HFFc6 (cell line): ENCODE measurements at places on chromosomes 12 and 14. TPM values are rescaled to one million over a fixed set of nuclear protein-coding genes. Genes with fewer than 3 reads are reported as not detected.

NEMP1 gene
- 12.3 to 21.8 TPM (median 21.3 TPM) in 3 replicates for total RNA-seq

TAS2R8 gene
- total RNA-seq: not detected in 2 replicates

KERA gene
- not detected in 3 replicates for total RNA-seq

RAB15 gene
- total RNA-seq: 2.2 and 4.7 TPM in 2 replicates

KRT74 gene
- total RNA-seq: not detected in 3 replicates

ENDOU gene
- total RNA-seq: 0.11 to 0.22 TPM (median 0.11 TPM) in 3 replicates

LRTM2 gene
- not detected in 2 replicates for total RNA-seq

VRTN gene
- not detected in 3 replicates for total RNA-seq

PROX2 gene
- not detected in 3 replicates for total RNA-seq

EXOC3L4 gene
- not detected in 2 replicates for total RNA-seq

SPIC gene
- total RNA-seq: not detected in 3 replicates

RDH5 gene
- 7.2 to 15.7 TPM (median 11.1 TPM) in 3 replicates for total RNA-seq

SERPINA12 gene
- not detected in 3 replicates for total RNA-seq

MARCHF9 gene
- 1.2 to 3.3 TPM (median 2.9 TPM) in 3 replicates for total RNA-seq

FGF6 gene
- total RNA-seq: not detected in 3 replicates

ATN1 gene
- 92.4 to 108 TPM (median 96.8 TPM) in 3 replicates for total RNA-seq

FAM90A1 gene
- 0.34 TPM in 1 of 3 replicates, not detected in the others for total RNA-seq

DNA sequence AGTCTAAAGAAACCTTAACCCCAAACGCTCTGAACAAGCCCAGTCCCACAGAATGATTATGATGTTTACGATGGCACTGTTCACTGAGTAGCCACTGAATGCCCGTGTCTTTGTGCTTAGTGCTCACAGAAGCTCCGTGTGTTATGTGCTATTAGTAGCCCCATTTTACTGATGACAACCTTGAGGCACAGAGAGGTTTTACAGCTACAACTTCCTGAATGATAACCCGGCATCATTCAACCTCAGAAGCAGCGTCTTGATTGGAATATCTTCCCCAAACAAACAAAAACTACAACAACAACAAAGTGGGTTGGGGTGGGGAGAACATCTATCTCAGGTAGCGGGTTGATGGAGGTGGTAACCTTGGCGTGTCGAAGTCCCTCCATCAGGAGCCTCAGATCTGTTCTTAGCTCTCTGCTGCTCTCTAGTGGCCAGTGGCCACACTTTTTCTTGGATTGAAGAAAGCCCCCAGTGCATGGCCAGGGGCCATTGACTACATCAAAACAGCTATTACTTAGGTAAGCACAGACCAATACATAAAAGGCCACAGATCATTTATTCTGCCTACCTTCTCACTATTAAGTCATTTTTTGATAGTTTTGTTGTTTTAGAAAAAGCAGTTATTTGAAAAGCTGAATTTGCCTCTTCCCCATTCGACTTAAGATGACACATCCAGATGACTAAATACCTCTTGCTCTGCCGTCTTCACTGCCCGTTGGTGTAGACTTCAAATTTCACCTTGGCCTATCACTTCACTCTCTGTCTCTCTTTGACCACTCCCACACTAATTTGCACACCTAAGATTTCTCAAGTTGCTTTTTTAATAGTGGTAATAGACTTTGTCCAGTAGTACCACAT is 376.9 kb downstream of the GALC start:
- DNase-seq: no peak

DNA sequence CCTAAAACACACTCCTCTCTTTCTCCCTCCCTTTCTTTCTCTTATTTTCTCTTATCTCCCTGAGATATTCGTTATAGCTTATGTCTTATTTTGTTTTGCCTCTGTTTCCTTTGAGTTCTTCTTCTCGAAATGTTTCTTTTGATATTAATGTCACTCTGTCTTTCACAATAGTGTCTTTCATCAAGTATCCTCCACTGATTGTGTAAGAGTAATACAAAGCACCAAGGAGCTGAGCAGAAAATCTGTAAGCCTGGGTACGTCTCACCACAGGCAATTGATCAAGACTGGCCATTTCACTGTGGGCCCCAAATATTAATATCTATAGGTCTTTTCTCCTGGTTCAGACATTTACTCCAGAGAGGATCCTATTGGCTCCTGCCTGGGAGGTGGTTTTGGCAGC is 4.8 kb upstream of the LYZ start:
- DNase-seq: no peak

DNA sequence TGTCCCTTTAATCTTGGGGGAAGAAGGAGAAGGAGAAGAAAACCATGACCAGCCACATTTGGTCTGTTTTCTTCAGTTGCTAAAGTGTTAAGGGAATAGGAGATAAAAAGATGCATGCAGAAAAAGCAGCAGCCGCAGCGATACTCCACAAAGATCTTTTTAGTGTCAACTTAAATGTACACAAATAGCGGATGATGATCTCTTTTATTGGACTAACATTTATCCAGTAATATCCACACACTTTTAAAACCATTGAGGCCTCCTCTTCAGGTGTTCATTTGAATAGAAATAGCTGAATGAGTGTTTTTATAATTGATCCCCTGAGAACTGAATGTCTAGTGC is 83.5 kb downstream of the PAPOLA start:
- no peak for DNase-seq

DNA sequence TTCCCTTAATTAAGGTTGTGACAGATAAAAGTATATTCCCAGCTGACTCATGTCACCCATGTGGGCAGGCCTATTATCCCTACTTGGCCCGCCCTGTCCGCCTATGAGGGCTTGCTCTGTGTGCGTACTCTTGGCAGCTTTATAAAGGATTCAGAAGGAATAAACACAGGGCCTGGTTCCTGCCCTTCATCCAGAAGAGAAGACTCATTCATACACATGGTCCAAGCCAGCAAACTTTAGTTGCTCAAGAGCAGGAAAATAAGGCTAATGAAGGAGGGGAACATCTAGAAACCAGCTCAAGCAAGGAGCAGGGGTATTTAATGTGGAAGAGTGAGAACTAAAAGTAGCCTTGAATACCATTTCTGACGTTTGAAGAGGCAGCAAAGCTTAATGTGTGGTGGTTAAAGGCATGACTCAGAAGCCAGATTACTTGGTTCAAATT is 141.9 kb downstream of the CRADD start:
- DNase-seq: peak; percentile 55

DNA sequence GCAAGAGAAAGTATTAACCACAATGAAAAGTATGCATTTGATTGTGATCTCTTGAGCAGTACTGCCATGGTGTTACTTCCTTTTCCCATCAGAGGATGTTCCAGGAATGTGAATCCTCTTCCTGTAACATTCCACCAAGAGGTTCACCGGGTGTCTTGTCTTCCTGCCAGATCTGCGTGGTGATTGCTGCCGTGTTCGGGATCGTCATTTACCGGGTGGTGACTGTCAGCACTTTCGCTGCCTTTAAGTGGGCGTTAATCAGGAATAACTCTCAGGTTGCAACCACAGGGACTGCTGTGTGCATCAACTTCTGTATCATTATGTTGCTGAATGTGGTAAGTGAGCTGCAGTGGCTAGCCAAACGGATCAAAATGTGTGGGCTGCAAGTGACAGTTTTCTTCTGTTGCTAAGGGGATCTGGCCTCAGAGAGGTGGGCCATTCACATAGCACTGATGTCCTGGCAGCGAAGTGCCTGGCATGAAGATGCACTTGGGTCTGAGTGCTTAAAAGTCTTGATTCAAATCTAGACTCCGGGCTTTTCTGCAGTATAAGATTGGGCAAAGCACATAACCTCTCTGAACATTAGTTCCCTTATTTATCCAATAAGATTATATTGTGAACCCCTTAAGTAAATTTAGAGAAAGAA is 123.4 kb downstream of the SLC5A8 start:
- DNase-seq: no peak

GRCh38 chr12:115990241-115990640 is 287.3 kb downstream of the MED13L start:
- DNase-seq: no peak

- no peak for DNase-seq
These were observed 228.9 kb upstream of the PRKD1 start for GRCh38 chr14:30156571-30156970.

GRCh38 chr12:46266869-46267574 is 1.8 kb downstream of the SLC38A1 start:
- DNase-seq: peak; percentile 12

- DNase-seq: no peak
These were observed 161.5 kb downstream of the SEC23A start for GRCh38 chr14:38941488-38941887.

DNA sequence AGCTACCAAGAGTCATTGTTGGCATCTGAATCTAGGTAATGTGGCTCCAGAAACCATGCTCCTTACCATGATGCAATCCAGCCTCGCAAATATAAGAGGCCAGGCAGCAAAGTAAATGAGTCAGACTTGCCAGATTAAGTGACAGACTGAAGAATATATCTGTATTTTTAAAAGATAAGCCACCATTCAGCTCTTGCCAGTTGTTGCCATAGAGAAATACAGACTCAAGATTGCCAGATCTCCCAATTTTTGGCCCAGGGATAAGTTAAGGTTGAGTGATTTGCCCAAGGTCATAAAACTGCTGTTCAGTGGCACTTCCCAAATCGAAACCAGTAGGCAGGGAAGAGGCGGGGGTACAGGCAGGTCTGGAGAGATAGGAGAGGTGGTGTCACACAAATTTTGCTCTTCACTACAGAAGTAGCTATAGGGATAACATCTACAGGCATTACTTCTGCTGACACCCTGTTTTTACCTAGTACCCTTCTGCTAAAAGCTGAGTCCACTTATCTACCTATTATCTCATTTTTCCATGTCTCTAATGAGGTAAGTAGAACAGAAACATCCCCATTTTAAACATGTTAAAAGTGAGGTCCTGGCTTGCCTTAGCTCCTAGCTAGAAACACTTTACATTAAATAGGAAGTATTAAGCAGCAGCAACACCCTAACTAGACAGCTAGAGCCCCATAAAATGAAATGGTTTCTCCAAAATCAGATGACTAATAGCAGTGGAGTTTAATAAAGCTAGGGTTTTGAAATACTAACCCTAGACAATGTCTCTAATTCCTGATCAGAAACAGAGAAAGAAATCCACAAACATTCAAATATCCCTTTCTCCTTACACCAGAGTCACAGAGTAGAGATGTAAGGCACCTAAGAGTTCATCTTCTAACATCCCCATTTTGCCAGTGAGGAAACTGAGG is 19.5 kb downstream of the DCAF5 start:
- peak; percentile 69 for DNase-seq

DNA sequence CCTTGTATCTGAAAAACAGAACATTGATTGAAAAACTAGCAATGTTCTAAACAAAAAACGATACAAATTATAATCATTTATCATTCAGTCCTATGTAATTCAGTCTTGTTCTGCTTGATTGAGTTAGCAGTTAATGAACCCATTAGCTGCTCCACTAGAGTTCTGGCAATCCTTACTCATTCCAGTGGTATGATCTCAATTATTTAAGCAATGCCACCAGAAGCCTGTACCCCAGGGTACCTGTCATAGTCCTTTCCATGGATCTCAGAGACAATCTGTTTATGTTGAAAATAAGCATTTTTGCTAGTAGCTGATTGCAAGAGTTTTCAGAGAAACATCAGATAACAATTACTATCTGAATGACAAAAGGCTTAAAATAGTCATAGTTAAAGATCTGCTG is 115.9 kb downstream of the UNC79 start:
- DNase-seq: no peak

GRCh38 chr12:2165927-2166326 is 113.1 kb downstream of the CACNA1C start:
- no peak for DNase-seq

DNA sequence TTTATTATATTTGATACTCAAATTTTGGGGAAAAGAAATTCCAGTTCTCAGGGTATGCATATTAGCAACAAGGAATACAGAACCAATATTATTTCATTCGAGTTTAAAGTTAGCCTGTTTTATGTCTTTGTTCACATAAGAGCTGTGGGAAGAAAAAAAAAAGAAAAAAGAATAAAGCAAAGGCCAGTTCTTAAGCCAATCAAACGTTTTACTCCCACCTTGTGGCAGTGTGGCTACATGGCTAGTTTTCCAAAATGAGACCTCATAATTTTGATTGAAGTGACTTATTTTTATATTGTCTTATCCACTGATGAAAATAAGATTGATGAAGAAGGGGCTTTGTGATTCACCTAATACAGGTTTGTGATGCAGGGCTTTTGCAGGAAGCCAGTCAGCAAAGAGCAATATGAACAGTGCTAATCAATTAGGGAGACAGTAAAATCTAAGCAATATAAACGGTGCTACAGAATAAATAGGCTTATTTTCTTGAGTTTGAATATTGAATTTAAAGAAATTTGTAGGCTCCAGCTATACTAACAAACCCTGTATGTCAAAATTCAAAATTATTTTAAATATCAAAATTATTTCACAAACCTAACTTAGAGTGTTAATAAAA is 624.1 kb upstream of the FOXG1 start:
- DNase-seq: no peak

DNA sequence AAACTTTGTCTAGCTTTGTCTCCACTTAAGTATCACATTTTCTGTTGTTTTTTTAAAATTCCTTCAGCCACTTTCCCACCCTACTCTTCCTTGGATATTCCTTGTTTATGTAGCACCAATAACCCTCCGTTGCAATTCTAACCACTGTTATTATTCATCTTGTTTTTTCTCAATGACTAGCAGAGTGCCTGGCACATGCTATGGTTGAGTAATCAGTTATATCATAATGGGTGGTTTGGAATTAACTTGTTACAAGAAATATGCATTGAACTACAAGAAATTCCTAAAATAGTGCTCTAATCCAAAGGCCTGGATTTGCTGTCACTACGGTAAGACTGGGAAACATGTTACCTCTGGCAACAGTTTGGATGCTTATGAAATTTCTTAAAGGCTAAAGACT is 756.6 kb downstream of the NOVA1 start:
- DNase-seq: no peak

GRCh38 chr14:61501714-61502458 is 180.5 kb downstream of the PRKCH start:
- no peak for DNase-seq

GRCh38 chr12:105576261-105576660 is 245.8 kb downstream of the C12orf75 start:
- no peak for DNase-seq

- no peak for DNase-seq
These were observed 32.9 kb downstream of the FBXW8 start for GRCh38 chr12:116943419-116944372.

DNA sequence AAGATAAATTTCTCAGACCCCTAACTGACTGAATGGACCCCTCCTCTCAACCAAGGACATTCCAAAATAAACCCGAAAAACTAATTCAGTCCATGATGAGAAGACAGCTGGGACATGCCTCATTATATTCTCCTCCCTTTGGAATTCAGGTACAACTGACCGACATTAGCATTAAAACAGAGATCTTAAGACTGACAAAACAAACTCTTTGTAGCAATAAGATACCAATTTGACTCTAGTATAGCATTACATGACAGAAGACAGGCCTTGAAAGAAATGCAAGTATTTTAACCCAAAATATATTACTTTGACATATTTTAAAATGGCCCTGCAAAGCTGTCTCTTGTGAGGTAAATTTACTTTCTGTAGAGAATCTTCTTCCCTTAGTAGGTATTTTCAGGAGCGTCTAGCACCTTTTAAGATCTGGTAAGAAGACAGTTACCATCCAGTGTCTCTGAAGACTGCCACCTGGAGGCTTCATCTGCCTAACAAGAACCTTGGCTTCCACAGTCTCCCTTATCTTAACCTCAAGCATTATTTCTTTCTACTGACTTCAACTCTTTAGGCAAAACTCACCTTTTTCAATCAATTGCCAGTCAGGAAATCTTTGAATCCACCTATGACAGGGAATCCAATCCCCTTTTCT is 957.5 kb downstream of the SLC6A15 start:
- no peak for DNase-seq
